ENCODE measurements at places on chromosomes 6 and 20.

DNA sequence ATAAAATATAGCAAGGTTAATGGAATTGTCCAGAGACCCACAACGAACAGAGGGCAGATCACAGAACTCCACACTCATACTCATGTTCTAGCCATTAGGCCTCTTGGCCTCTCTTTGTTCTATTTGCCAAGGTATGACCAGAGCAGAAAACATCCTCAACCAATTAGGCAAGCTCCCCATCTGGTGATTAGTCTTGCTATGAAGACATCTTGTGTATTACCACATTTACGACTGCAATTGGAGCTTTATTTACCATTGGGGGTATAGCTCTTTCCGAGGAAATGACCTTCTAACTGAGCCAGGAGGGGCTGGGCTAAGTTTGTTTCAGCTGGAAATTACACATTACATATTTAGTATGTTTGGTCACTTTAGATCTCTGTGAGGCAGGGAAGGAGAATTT lies 593.9 kb downstream of the CD109 start:
- no peaks in the 10 kb centered on the region for H3K36me3 ChIP-seq
- H3K27ac ChIP-seq = no peak overlapping the region
- no peaks in the 10 kb centered on the region for H3K27me3 ChIP-seq
- no peaks in the 10 kb centered on the region for H3K4me1 ChIP-seq

DNA sequence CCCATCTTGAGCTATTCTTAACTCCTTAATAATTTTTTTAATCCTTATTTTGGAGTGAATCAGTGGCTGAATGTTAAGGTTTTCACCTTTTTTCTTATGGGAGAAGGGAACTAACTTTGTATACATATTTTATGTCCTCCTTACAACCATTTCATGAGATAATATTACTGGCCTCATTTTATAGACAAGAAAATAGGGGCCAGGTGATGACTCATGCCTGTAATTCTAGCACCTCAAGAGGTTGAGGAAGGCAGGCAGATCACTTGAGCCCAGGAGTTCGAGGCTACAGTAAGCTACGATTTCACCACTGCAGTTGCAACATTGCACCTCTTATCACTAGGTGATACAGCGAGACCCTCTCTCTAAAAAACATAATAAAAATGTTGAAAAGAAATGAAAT lies 128.7 kb downstream of the TMEM242 start:
- peaks cover 18% of the 10 kb centered on the region for H3K4me1 ChIP-seq
- H3K27ac ChIP-seq = no peak overlapping the region
- DNase-seq = no peak
- no peak overlapping the region for H3K4me3 ChIP-seq
- H3K36me3 ChIP-seq = peaks cover 42% of the 10 kb centered on the region

GRCh38 chr6:13339863-13340630 lies 11.7 kb upstream of the TBC1D7 start:
- no peaks in the 10 kb centered on the region for H3K27me3 ChIP-seq
- H3K4me3 ChIP-seq = no peak overlapping the region
- H3K4me1 ChIP-seq = no peaks in the 10 kb centered on the region
- no peaks in the 10 kb centered on the region for H3K36me3 ChIP-seq

DNA sequence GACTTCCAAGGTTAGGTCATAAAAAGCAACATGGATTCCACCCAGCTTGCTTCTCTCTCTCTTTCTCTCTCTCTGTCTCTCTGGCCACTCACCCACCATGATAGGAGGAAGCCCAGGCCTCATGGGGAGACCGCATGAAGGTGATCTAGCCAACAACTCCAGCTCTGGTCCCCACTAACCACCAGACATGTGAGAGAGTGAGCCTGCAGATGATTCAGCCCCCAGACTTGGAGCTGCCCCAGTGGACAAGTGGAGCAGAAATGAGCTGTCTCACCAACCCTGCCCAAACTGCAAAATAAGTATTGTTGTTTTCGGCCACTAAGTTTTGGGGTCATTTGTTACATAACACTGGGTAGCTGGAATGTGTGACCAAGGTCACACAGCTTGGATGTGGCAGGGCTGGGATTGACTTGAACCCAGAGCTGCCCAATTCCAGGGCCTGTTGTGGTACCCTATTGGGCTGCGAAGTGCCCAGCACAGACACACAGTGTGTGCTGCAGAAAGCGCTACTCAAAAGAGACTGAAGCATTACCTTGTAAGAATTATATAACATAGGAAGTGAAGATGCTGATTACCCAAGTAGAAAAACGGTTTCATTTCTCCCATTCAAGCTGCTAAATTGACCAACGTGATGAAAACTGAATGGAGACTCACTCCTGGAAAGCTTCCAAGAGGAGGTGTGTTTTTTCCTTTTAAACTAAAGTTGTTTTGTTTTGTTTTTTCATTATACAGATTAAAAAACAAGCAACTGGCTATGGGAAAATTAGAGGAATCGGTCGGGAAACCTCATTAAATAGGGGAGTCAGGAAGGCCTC lies 9.1 kb upstream of the TLDC2 start:
- no peak overlapping the region for H3K4me3 ChIP-seq
- no peaks in the 10 kb centered on the region for H3K36me3 ChIP-seq
- H3K27me3 ChIP-seq = no peaks in the 10 kb centered on the region
- no peak overlapping the region for H3K27ac ChIP-seq
- peaks cover 16% of the 10 kb centered on the region for H3K4me1 ChIP-seq

- no peak for DNase-seq
- no peak overlapping the region for H3K27ac ChIP-seq
- H3K27me3 ChIP-seq = no peaks in the 10 kb centered on the region
- peaks cover 4% of the 10 kb centered on the region for H3K4me1 ChIP-seq
- no peak overlapping the region for H3K4me3 ChIP-seq
- no peaks in the 10 kb centered on the region for H3K36me3 ChIP-seq
These were observed 10.8 kb upstream of the SERPINB1 start for GRCh38 chr6:2852514-2852855.

GRCh38 chr6:1054653-1055014 lies 257.3 kb upstream of the FOXQ1 start:
- H3K4me1 ChIP-seq = no peaks in the 10 kb centered on the region
- DNase-seq = no peak
- H3K36me3 ChIP-seq = no peaks in the 10 kb centered on the region
- H3K27me3 ChIP-seq = no peaks in the 10 kb centered on the region
- no peak overlapping the region for H3K4me3 ChIP-seq

DNA sequence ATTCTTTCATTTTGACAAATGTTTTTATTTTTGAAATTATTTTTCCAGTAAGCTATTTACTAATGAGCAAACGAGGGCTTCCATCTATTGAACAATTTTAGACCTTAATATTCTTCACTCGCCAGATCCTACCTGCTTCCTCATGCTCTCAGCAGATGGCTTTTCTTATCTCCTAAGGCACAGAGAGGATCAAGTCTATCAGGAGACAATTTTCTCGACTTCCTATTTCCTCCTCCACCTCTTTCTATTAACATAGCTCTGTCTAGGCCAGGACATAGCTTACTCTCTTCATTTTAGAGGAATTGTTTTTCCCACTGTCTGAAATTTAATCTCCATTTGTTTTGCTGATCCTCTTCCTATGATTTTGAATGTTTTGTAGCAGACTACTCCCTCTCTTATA lies 87.0 kb upstream of the MAN1A1 start:
- H3K4me1 ChIP-seq = no peaks in the 10 kb centered on the region
- DNase-seq = no peak
- H3K4me3 ChIP-seq = no peak overlapping the region
- H3K27me3 ChIP-seq = no peaks in the 10 kb centered on the region
- H3K27ac ChIP-seq = no peak overlapping the region

- no peaks in the 10 kb centered on the region for H3K27me3 ChIP-seq
- no peak for DNase-seq
These were observed 350.0 kb downstream of the QKI start for GRCh38 chr6:163764565-163764964.

DNA sequence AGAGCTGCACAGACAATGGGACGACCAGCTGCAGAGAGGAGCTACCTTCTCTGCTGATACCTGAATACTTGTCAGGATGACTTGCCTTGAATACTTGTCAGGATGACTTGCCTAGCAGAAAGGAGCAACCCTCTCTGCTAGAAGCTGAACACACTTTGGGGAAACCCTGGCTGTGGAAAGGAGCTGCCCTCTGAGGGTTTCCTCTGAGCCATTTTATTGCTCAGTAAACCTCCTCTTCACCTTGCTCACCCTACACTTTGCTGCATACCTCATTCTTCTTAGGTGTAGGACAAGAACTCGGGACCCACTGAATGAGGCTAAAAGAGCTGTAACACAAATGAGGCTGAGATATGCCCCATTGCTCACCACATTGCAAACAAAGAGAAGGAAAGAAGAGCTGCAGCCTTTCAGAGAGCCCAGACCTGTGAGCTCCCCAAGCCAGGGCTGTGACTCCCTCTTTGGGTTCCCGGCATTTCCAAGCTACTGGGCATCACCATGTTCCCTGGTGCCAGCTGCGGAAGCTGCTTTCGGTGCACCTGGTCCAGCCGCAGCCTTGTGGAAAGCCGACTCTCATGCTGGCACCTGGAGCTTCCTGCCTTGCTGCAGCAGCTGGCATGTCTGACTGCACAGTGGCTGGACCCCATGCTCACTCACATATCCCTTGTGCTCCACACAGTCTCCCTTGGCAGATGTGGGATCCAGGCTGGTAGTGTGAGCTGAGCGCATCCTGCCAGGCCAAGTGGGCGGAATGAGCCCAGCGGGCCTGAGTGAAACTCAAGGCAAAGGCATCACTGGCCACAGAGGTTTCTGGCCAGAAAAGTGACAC lies 106.7 kb upstream of the AHI1 start:
- H3K27me3 ChIP-seq = no peaks in the 10 kb centered on the region
- H3K4me3 ChIP-seq = no peak overlapping the region
- H3K4me1 ChIP-seq = no peaks in the 10 kb centered on the region
- no peak overlapping the region for H3K27ac ChIP-seq
- no peaks in the 10 kb centered on the region for H3K36me3 ChIP-seq

GRCh38 chr6:159935633-159936032 lies 33.2 kb upstream of the IGF2R start:
- H3K4me3 ChIP-seq = no peak overlapping the region
- DNase-seq = no peak
- H3K27ac ChIP-seq = peak overlapping the region; percentile 68

GRCh38 chr6:138528956-138529355 lies 29.7 kb upstream of the NHSL1 start:
- no peaks in the 10 kb centered on the region for H3K27me3 ChIP-seq
- H3K4me3 ChIP-seq = no peak overlapping the region
- H3K4me1 ChIP-seq = no peaks in the 10 kb centered on the region
- no peak for DNase-seq
- H3K27ac ChIP-seq = no peak overlapping the region

- no peaks in the 10 kb centered on the region for H3K36me3 ChIP-seq
- H3K27ac ChIP-seq = no peak overlapping the region
- DNase-seq = no peak
- no peaks in the 10 kb centered on the region for H3K4me1 ChIP-seq
These were observed 2.9 kb downstream of the BIRC7 start for GRCh38 chr20:63238514-63239125.

DNA sequence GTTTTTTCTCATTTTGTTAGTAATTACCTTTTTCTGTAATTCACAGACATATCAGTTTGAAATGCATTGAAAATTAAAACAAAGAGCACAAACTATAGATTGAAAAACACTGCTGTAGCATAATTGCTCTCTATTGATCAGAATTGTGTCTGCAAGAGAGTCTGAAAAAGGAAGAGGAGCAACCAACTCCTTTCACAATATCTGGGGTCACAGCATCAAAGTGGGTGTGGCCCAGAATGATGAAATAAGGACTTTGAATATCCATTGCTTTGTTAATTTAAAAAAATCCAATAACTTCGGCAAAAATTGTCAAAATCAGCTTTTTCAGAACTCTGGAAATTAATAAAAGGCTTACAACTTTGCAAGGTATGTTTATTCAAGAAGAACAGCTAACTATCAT lies 99.2 kb downstream of the MYLK4 start:
- no peak overlapping the region for H3K4me3 ChIP-seq
- no peaks in the 10 kb centered on the region for H3K27me3 ChIP-seq
- no peak overlapping the region for H3K27ac ChIP-seq

DNA sequence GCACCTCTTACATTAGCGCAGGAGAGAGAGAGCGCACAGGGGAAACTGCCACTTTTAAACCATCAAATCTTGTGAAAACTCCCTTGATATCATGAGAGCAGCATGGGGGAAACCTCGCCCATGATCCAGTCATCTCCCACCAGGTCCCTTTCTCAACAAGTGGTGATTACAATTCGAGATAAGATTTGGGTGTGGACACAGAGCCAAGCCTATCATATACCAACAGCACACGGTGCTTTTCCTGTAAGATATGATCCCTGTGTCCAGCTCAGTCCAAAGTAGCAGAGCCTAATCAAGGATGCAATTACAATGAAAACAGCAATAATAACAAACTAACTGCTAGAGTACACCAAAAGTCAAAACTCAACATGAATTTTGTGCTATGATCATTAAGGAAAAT lies 148.7 kb upstream of the TCF21 start:
- no peaks in the 10 kb centered on the region for H3K36me3 ChIP-seq
- H3K4me3 ChIP-seq = no peak overlapping the region
- no peaks in the 10 kb centered on the region for H3K27me3 ChIP-seq
- H3K27ac ChIP-seq = no peak overlapping the region
- DNase-seq = no peak

- no peaks in the 10 kb centered on the region for H3K27me3 ChIP-seq
- H3K4me3 ChIP-seq = no peak overlapping the region
- no peaks in the 10 kb centered on the region for H3K4me1 ChIP-seq
- no peak overlapping the region for H3K27ac ChIP-seq
These were observed 596.2 kb upstream of the ADGRB3 start for GRCh38 chr6:68038815-68039408.

DNA sequence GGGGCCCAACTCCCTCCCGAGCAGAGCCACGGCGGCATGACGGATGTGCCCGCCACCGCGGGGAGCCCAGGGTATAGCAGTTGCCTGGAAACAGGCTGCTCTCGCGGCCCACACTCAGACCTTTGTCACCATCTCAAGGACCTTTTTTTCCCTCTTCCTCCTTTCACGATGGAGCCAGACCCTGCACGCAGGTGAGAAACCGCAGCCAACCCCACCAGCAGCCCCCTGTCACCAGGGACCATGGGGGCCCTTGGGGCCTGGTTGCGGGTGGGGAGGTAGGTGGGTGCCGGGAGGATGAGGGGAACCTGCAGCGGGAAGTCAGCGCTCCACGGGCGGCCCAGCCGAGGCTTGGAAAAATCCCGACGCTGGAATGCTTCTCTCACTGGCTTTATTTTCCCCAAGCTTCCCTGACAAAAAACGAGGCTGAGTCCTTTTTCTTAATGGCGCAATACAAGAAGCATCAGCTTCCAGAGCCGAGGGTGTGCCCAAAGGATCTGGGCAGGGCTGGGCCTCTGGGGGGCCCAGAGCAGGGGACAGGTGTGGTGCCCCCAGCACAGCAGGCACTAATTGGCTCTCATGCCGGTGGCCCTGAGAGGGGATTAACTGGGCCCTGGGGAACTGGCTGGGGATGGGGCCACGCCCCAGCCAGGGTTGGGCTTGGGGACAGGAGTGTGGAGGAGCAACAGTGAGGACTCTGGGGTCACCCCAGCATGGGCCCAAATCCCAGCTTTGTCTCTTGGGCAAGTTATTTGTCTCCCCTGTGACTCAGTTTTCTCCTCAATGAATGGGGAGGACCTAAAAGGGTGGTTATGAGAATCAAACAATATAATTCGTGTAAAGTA lies 23.9 kb downstream of the NOL4L start:
- H3K27me3 ChIP-seq = no peaks in the 10 kb centered on the region
- H3K4me3 ChIP-seq = no peak overlapping the region
- no peaks in the 10 kb centered on the region for H3K36me3 ChIP-seq
- H3K27ac ChIP-seq = no peak overlapping the region
